ENCODE measurements at places on chromosomes 4 and X.

DNA sequence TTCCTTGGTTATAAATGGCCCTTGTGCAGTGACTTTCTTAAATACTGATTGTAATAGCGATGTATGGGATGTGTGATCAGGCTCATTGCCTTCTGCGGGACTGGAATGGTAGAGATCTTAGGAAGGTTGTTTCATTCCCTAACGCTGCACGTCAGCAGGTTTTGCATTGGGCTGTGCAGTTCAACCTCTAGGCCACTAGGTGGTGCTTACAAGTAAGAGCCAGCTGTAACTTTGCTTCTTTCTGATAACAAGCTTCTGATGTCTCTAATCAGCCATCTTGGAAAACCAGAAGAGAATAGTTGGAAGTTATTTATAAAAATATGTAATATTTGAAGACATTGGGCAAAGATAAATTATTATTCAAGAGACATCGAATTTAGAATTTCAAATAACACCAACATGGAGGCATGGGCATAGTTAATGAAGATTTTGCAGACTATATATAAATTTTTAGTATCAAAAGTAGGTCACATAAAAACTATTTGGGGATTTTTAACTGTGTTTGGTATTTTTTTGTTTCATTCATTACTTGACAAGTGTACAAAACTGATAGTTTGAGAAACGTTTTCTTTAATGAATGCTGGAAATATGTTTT is 339.7 kb upstream of the PCDH7 start:
- DNase-seq: no peak

GRCh38 chrX:39012621-39013111 is 211.4 kb downstream of the MID1IP1 start:
- DNase-seq: no peak

DNA sequence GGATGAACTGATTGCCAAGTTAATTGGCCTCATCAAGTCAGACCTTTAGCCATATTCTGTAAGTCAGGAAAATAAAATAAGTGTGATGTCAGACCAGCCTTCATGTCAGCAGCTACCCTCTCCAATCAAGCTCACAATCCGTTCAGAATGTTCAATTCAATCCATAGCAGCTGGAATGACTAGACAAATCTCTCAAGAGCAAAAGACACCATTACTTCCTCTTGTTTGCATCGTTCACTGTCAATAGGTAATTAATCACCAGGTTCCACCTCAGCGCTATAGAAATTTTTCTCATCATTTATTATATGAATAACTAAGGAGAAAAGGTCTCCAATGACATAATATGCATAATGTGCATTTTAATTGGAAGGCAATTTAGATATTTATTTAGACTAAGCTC is 321.0 kb upstream of the GRIA3 start:
- DNase-seq: no peak

GRCh38 chrX:40145923-40146261 is 48.1 kb upstream of the BCOR start:
- DNase-seq: no peak

DNA sequence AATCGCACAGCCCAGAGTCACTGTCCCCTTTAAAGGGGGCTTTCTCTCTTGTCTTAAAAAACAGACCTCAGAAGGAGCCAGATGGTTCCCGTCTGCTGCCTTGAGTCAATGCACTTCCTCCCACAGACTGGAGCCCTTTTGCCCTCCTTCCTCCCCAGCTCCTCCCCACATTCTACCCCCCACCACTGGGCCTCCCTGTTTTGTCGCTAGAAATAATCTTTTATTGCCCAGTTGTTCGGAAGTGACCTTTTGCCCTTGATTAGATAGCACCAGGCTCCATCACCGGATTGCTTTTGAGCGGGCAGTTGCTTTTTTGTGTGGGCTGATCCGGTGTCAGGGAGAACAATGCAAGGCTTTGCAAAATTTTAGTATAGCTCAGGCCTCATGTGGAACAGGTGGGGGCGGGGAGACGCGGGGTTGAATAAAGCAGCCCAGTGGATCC is 47.7 kb downstream of the SPRY1 start:
- DNase-seq: no peak

GRCh38 chr4:138686106-138686835 is 329.3 kb upstream of the NOCT start:
- no peak for DNase-seq

GRCh38 chr4:66964467-66964866 is 580.8 kb downstream of the CENPC start:
- no peak for DNase-seq

- no peak for DNase-seq
These were observed 134.8 kb downstream of the HS3ST1 start for GRCh38 chr4:11293866-11294265.

- DNase-seq: no peak
These were observed 301.1 kb downstream of the FRMPD4 start for GRCh38 chrX:12439416-12439815.

- no peak for DNase-seq
These were observed 20.1 kb downstream of the ARHGEF9 start for GRCh38 chrX:63764946-63765345.

GRCh38 chrX:47145395-47146120 is 537 bp downstream of the RBM10 start:
- DNase-seq: no peak

GRCh38 chr4:138438608-138439007 is 196.5 kb upstream of the SLC7A11 start:
- DNase-seq: no peak

GRCh38 chr4:31175242-31175910 is 455.2 kb downstream of the PCDH7 start:
- no peak for DNase-seq

DNA sequence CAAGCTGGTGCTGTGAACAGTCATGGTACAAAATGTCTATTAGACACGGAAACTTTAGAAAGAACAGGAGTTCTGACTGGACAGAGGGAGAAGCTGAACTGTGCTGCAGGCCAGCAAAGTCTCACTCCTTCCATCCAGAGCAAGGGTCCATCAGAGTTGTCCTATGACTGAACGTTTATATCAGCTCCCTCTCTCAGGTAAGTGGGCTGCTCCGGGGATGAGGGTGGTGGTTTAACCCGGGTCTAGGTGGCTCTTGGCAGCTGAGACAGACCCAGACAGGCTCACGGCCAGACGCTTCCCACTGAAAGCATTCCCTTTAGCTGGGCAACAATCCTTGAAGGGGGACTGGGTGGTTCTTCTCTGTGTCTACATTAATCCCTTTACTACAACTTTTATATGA is 385.0 kb upstream of the SMIM31 start:
- no peak for DNase-seq

All from stimulated activated CD4-positive, alpha-beta T cell treated with anti-CD3 and anti-CD28 coated beads, Interleukin-1b, Interleukin-23, amount 100 ng/mL, for 4 hours (primary cell).